GM12891 (cell line): ENCODE measurements at places on chromosomes 3 and 15.

DNA sequence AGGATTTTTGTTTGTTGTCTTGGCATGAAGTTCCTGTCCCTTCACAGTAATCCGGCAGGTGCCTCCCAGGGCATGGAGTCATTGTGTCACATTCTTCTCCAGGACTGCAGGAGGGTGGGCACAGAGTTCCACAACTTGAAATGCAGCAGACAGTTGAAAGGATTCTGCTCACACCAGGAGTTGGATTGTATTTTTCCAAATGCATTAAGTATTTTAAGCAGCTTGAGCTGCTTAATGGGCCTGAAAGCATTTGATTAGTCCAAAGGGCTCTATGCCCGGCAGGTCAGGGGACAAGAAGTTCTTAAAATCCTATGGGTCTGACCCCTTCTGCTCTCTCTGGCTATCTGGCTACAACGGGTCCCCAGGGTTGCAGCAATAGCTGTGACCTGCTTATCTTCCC, 92.9 kb downstream of the APBA2 start:
- no peak for DNase-seq

- no peak for DNase-seq
These were observed 6.3 kb downstream of the RFT1 start for GRCh38 chr3:53123953-53124352.

DNA sequence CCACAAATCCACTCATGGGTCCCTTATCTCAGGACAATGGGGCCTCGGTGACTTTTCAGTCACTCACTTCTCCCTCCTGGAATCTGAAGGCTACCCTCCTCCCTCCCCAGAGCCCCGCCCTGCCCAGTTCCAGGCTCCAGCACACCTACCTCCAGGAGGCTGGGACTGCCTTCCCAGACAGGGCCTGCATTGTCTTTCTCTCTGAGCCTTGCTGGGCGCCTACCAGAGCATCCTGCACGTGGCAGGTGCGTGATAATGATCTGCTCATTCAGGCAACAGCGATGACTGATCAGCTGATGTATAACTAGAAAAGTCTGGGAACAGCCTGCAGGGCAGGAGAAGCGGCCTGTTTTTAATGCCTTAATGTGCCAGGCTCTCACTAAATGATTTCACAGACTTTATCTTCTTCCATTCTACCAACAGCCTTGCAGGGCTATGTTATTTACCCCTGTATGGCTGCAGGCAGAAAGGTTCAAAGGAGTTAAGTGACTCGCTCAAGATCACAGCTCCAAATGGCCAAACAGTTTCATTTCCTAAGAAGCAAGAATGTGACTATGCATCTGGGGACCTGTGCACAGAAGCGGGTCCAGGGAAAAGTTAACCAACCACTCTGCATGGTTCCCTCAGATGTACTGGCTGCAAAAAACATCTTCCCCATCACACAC, 6.3 kb downstream of the ADAMTS17 start:
- DNase-seq: no peak

DNA sequence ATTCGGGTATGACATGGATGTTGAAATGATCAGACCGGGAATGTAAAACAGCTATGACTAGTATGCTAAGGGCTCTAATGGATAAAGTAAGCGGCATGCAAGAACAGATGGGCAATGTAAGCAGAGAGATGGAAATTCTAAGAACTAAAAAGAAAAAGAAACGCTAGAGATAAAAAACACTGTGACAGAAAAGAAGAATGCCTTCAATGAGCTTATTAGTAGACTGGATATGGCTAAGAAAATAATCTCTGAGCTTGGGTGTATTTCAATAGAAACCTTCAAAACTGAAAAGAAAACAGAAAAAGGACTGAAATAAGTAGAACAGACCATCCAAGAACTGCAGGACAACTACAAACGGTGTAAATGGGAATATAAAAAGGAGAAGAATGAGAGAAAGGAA, 101.2 kb downstream of the HES1 start:
- DNase-seq: no peak

- DNase-seq: no peak
These were observed 40.2 kb upstream of the MAPKBP1 start for GRCh38 chr15:41734079-41734478.

DNA sequence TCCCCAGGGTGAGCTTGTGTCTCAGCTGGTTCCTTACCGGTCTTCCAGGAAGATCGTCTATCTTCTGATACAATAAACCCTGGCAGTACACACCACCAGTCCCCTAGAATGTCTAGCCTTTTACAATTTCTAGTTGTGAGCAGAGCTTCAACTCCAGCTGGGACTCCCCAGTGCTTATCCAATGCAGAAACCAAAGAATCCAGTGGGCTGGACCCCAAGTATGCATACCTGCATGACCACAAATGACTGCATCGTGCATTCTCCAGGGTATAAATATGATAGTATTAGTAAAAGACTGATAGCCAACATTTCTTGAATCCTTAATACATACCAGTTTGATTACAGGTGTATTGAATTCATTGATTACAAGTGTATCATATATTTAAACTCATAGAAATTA, 176.0 kb downstream of the SATB1 start:
- no peak for DNase-seq

DNA sequence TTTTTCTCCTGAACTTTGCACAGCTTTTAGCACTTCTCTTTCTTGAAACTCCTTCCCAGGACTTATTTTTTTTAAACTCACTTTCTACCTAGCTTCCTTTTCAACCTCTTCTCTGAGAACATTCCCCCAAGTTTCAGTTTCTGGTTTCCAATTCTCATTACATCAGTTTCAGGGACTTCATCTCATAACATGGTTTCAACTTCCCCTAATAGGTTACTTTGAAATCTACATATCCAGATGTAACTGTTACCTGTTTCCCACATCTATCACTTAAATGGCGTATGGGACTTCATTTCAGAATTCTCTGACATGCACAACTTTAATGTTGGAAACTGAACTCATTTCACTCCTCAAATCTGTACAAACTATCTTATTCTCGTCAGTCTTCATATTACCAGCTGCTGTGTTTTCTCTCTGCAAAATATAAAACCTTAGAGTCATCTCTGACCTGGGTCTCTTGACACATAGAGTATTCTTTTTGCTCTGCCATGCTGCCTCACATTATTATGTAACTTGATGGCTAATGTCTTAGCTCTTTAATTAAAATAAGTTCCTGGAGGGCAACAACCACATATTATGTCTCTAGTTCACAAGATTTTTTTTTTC, 58.4 kb downstream of the NME9 start:
- no peak for DNase-seq

- DNase-seq: no peak
These were observed 295.8 kb upstream of the THBS1 start for GRCh38 chr15:39285071-39285470.

DNA sequence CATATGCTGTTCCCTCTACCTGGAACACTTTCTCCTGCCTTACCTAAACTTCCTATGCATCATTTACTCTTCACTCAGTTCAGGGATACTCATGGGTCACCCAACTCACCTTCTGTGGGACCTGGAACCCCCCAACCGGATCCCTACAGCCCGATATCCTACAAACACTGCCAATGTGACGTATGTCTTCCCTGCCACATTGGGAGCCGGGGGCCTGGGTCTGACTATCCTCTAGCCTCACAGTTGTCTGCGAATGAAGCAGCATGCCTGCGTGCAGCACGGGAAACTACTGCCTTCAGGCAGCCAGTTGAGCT, 405 bp downstream of the NPRL2 start:
- no peak for DNase-seq

GRCh38 chr3:175397372-175397771, 538.2 kb downstream of the NAALADL2 start:
- DNase-seq: no peak

DNA sequence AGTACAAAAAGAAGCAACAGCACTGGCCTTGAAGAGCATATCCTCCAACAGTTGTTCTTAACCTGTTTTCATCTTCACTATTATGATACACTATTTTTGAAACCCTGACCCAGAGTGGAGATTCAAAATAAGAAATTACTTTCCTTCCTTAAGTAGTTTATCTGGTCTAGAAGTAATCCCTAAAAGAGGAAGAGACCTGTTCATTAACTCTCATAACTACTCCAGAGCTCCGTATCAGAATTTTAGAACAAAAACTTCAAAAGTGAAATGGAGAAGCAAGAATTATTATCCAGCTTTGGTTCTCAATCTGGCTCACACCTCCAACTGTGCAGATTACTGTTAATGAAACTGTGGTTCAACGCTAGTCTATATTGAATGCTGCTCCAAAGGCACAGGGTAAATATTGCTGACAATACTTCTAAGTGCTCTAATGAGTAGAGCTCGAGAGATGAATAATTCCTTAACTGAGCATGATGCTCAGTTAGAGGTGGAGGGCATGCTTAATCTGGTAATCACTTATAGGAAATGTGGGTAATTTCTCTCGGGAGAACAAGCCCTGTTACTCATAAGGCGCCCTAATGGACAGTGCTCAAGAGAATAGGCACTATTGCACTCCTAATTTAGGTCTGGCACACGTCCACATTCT, 5.2 kb downstream of the LCMT2 start:
- no peak for DNase-seq

DNA sequence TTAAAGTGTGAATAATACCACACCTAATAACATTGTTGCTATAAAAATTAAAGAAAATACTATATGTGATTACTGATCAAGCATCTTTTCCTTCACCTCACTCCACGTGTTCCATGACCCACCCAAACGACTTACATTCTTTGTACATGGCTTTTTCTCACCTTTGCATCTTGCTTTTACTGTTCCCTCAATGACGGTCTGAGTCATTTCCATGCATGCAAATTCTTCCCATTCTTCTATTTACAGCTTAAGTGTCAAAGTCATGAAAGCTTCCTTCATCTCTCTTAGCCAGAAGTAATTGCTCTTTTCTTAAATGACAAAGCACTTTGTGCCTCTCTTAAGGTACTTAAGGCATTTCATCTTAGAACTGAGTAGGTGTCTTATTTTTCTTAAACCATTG, 64.0 kb downstream of the GREM1 start:
- DNase-seq: no peak

DNA sequence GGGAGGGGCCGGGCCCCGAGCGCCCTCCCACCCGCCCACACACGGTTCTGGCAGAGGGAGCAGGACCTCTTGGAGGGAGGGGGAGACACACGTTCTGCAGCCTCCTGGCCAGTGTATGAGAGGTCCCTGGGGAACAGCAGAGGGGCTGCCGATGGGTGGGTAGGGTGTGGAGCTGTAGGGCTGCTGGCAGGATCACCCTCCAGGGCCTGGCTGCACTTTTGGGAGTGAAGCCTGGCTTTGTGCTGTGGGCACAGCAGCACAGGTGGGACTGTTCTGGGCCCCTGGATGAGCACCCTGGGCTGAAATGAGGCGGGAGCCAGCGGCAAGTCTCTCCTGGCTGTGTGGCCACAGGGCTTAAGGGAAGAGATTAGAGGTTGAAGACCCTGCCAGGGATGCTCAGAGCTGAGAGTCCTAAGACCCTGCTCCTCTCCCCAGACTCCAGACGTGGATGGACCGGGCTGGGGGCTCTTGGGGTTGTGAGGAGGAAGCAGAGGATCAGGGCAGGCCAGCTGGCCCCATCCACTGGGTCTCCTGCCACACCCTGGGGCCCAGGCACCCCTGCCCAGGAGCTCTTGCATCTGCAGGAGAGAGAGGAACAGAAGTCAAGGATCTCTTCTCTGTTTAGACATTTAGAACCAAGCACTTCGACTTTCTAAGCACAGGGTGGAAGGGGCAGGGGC, 45.2 kb downstream of the RGMA start:
- DNase-seq: no peak

DNA sequence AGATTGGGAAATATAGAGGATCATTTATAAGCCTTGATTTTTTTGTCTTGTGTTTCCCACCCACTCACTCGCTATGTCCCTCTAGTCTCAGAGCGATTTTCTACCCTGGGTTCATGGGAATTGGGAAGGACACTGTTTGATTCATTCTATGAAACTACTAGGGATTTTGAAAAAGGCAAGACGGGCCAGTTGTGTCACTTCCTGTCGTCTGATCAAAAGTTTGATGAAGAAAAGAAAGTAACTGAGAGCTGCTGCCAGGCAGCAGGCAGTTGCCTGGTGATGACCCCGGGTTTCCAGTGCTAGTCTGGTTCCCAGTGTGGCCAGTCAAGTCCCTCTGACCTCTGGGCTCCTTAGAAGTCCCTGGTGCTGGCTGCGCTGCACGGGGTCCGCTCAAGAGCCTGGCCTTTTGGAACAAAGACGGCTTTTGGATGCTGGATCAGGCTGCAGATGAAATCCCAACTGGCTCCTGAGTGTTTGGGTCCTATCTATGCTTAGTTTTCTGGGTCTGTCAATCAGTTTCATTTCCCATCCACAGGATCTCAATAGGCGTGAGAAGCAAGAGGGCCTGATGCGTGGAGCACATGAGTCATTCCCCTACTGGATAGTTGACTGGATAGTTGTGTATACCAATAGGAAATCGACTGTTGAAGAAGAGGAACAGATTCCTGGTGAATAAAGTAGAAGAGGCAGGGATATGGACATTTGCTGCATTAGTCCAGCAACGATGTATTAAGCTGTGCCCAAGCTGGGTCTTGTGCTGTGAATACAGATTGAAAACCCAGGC, 89.7 kb downstream of the EEFSEC start:
- DNase-seq: no peak

DNA sequence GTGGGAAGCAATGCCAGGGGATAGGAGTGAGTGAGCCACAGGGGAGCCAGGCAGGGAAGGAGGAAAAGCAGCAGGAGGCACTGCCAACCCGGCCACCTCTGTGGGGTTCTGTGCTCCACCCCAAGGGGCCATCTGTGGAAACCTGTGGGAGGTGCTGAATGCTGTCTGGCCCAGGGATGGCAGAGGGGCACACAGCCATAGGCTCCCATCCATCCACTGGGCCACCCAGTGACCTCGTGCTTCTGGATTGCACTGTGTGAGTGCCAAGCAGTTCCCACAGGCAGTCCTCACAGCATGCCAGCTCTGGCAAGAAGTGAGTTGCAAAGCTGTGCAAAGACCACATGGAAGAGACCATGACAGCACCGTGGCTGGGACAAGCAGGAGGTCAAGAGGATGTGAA, 27.5 kb downstream of the DNAJB8 start:
- no peak for DNase-seq

DNA sequence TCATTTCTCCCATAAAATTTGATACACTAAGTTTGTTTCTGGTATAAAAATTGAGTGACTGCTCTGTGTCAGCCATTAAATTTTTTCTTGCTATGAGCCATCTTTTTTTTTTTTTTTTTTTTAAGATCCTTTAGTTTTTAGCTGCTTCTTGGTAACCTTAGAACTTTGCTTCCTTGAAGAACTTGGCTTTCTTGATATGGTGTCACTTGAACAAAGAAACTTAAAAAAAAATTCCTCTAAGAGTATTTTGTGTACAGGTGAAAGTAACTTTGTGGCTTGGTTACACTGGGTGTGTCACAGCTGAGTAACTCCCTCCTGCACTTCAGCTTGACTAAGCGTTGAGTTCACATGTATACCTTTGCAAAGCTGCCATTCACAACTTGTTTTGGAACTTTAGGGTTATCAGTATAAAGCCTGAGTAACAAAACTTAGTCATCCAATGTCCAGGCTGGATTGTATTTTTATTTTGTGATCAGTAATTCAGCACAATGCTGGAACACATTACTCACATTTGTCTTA, 6.5 kb downstream of the CHD2 start:
- no peak for DNase-seq

GRCh38 chr15:48946074-48946839, 17.5 kb downstream of the SHC4 start:
- no peak for DNase-seq

GRCh38 chr15:56892659-56893363, 25.6 kb upstream of the TCF12 start:
- no peak for DNase-seq
